Thymus (tissue), 14 donors: ENCODE measurements at places on chromosomes 2 and 18. TPM values are rescaled to one million over a fixed set of nuclear protein-coding genes. Genes with fewer than 3 reads are reported as not detected.
A peak's percentile ranks its signal among the peaks of the same experiment; 100 is the strongest.

- no peaks in the 10 kb centered on the region for H3K27me3 ChIP-seq
- H3K27ac ChIP-seq = no peak overlapping the region
- H3K36me3 ChIP-seq = no peaks in the 10 kb centered on the region
- no peak overlapping the region for H3K4me3 ChIP-seq
These were observed 132.1 kb upstream of the SERPINE2 start for GRCh38 chr2:224171226-224171625.

DNA sequence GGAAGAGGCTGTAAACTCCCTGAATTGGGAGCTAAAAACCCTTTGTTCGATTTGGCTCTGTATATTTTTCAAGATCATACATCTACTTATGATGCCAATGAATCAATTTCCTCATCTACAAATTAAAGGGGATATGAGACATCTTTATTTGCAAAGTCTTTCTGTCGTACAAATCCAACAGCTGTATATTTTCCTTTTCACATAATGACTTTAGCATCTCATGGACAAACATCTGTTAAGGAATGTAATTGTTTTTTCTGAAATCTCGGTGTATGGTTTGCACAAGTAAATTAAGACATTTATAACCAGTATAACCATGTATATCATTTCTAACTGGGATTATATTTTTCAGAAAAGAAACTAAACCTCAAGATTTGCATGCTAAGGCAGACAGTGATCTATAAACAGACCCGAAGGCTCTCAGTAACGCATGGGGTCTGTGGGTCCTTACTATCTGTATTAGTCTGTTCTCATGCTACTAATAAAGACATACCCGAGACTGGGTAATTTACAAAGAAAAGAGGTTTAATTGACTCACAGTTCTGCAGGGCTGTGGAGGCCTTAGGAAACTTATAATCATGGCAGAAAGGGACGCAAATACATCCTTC is 130.8 kb downstream of the SLC8A1 start:
- no peaks in the 10 kb centered on the region for H3K36me3 ChIP-seq
- DNase-seq = no peak
- H3K4me3 ChIP-seq = no peak overlapping the region
- no peaks in the 10 kb centered on the region for H3K27me3 ChIP-seq

- no peak overlapping the region for H3K4me3 ChIP-seq
- H3K4me1 ChIP-seq = peaks cover 33% of the 10 kb centered on the region
- H3K27ac ChIP-seq = peak overlapping the region; percentile 73
- no peaks in the 10 kb centered on the region for H3K36me3 ChIP-seq
- no peak for DNase-seq
These were observed 201.7 kb downstream of the BCL11A start for GRCh38 chr2:60351802-60352201.

- no peak overlapping the region for H3K27ac ChIP-seq
- no peaks in the 10 kb centered on the region for H3K36me3 ChIP-seq
- no peaks in the 10 kb centered on the region for H3K4me1 ChIP-seq
These were observed 326.9 kb upstream of the UBE2E3 start for GRCh38 chr2:180653481-180653880.

- H3K36me3 ChIP-seq = no peaks in the 10 kb centered on the region
- H3K4me3 ChIP-seq = no peak overlapping the region
- no peak overlapping the region for H3K27ac ChIP-seq
These were observed 48.6 kb upstream of the TEX51 start for GRCh38 chr2:126849991-126850535.

DNA sequence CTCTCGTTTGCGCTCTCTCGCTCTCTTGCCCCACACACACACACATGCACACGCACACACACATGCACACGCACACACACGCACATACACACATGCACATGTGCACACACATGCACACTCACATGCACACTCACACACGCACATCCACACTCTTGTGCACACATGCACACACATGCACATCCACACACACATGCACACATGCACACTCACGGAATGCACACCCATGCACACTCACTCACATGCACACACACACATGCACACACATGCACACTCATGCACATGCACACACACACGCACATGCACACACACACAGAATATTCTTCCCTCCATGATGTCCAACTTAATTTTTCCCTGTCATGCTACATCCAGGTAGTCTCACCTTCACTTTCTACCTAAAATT is 360.1 kb downstream of the DCC start:
- no peak overlapping the region for H3K4me3 ChIP-seq
- H3K4me1 ChIP-seq = no peaks in the 10 kb centered on the region
- H3K36me3 ChIP-seq = no peaks in the 10 kb centered on the region
- DNase-seq = no peak

GRCh38 chr18:24995755-24996154 is 356.2 kb downstream of the ZNF521 start:
- no peak for DNase-seq
- H3K36me3 ChIP-seq = no peaks in the 10 kb centered on the region
- H3K4me1 ChIP-seq = no peaks in the 10 kb centered on the region

GRCh38 chr2:120548627-120549608 is 186.8 kb upstream of the GLI2 start:
- no peak overlapping the region for H3K4me3 ChIP-seq
- H3K4me1 ChIP-seq = peaks cover 5% of the 10 kb centered on the region
- H3K36me3 ChIP-seq = no peaks in the 10 kb centered on the region
- no peaks in the 10 kb centered on the region for H3K27me3 ChIP-seq

- H3K4me1 ChIP-seq = no peaks in the 10 kb centered on the region
- no peak overlapping the region for H3K27ac ChIP-seq
- H3K27me3 ChIP-seq = no peaks in the 10 kb centered on the region
- H3K36me3 ChIP-seq = no peaks in the 10 kb centered on the region
- H3K4me3 ChIP-seq = no peak overlapping the region
- DNase-seq = no peak
These were observed 72.1 kb upstream of the PARD3B start for GRCh38 chr2:204473224-204473623.

The GALNT5 gene
- 0.71 TPM for polyA plus RNA-seq

The LOXHD1 gene
- 0.09 TPM for polyA plus RNA-seq

The CNRIP1 gene
- 10.3 TPM for polyA plus RNA-seq

The CHN1 gene
- 5.0 TPM for polyA plus RNA-seq

The FAM237A gene
- polyA plus RNA-seq = 0.18 TPM
